Activated naive CD4-positive, alpha-beta T cell treated with anti-CD3 and anti-CD28 coated beads for 36 hours (primary cell): ENCODE measurements at places on chromosomes 16 and 17. TPM values are rescaled to one million over a fixed set of nuclear protein-coding genes. Genes with fewer than 3 reads are reported as not detected.

DNA sequence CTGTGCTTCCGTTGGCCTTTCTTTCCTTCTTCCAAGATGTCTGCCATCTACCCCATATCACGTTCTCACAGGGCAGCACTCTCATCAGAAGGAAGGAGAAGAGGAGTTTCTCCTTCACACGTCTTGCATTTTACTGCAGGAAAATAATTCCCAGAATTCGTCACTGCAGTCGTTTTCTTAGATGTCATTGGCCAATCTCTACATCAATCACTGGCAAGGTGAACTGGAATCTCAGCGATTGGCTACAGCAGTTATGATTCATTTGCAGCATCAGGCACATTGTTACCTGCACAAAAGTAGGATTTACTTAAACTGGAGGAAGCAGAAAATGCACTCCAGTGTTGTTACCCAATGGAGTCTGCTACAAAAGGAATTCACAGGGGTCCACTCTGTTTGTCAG lies 277.2 kb upstream of the RBFOX1 start:
- H3K27me3 ChIP-seq = no peaks in the 10 kb centered on the region
- H3K4me1 ChIP-seq = no peaks in the 10 kb centered on the region
- no peaks in the 10 kb centered on the region for H3K36me3 ChIP-seq
- no peak overlapping the region for H3K4me3 ChIP-seq
- no peak for DNase-seq

DNA sequence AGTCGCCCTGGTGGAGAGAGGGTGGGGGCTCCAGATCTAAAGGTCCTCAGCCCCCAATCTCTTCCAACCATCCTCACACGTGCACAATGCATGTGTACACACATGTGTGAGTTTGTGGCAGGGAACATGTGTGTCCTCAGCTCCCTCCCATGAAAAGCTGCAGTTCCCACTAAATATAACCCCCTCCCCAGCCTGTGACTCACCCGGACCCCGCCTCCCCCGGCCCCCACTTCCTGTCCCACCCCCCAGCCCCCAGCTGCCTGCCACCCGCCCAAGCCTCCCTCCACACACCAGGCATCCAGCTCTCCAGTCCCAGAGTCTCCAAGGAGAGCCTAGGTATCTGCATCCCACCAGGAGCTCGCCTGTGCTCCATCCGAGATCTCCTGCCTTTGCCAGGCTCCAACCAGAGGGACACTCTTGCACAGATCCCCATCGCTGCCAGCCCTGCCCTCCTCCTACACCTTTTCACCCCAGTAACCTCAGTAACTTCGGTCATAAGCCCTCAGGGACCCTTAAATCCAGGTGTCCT lies 3.9 kb downstream of the DLG4 start:
- no peak overlapping the region for H3K27ac ChIP-seq
- H3K27me3 ChIP-seq = no peaks in the 10 kb centered on the region
- peaks cover 57% of the 10 kb centered on the region for H3K4me1 ChIP-seq
- peak overlapping the region; percentile 88 for H3K4me3 ChIP-seq
- DNase-seq = peak; percentile 23

- no peaks in the 10 kb centered on the region for H3K4me1 ChIP-seq
- no peaks in the 10 kb centered on the region for H3K36me3 ChIP-seq
- H3K27me3 ChIP-seq = no peaks in the 10 kb centered on the region
- DNase-seq = no peak
Observed at GRCh38 chr17:17467016-17467415, 9.8 kb upstream of the MED9 start.

GRCh38 chr17:49862781-49863331 lies 15.0 kb upstream of the TAC4 start:
- no peak for DNase-seq
- H3K4me1 ChIP-seq = peaks cover 3% of the 10 kb centered on the region
- H3K27me3 ChIP-seq = peaks cover 3% of the 10 kb centered on the region
- no peaks in the 10 kb centered on the region for H3K36me3 ChIP-seq
- H3K27ac ChIP-seq = no peak overlapping the region
- H3K4me3 ChIP-seq = no peak overlapping the region

The KRTAP4-3 gene
- total RNA-seq = not detected

The LPO gene
- total RNA-seq = not detected
